Stimulated activated CD8-positive, alpha-beta memory T cell treated with anti-CD3 and anti-CD28 coated beads, Interleukin-2, amount 100 ng/mL, for 1 hour (primary cell): ENCODE measurements at places on chromosomes 2 and 18.

DNA sequence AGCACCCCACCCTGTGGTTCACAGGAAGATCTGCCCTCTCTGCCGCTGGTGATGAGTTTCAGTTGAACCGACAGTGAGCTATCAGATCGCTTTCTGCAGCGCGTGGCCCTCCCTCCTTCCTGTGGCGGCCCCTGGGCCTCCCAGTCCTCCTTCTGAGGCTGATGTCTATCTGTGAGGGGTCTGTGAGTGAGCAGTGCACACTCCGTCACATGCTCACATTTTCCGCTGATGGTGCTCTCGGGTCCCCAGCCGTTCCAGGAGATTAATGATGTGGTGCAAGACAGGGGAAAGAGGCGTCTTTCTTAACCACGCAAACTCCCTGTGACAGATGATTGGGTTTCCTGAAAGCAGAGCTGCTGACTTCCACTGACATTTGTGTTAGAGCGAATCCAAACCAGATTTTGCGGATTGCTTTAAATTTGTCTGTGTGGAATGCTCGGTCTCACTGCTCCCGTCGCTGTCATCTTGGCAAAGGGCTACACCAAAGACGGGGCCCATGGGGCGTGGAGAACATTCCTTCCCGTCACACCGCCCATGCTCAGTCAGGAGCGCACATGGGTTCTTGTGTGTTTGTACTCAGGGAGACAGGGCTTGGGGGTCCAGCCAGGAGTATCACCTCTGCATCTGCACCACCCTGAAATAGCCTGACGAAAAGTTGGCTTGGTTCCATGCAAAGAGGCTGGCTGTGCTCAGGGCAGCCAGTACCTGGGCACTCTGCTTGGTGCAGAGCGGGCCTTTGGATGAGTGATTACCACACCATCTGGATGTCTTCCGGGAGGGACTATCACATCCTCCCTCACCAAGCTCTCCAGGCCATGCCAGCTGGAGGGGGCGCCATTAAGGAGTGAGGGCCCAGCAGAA, 154.7 kb upstream of the HS6ST1 start:
- DNase-seq = peak; percentile 2

DNA sequence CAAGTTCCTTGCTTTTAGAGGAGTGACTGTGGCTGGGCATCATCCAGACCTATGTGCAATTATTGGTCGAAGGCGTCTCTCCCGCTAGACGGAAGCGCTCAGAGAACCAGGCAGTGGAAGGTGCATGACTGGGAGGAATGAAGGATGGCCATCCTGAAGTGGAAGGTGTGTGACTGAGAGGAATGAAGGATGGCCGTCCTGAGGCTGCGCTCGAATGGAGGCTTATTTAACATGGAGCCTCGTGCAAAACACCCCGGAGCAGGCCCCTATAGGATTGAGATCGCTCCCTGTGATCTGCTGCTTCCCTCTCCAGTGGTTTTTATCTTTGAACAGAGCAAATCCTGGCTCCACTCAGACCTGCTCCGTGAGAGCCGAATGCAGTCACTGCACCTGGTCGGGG, 140.2 kb upstream of the ID2 start:
- DNase-seq = no peak

- no peak for DNase-seq
Measured at GRCh38 chr18:47767699-47768098, 162.8 kb downstream of the SMAD2 start.

- DNase-seq = no peak
Measured at GRCh38 chr2:178943745-178944144, 106.2 kb downstream of the CCDC141 start.

DNA sequence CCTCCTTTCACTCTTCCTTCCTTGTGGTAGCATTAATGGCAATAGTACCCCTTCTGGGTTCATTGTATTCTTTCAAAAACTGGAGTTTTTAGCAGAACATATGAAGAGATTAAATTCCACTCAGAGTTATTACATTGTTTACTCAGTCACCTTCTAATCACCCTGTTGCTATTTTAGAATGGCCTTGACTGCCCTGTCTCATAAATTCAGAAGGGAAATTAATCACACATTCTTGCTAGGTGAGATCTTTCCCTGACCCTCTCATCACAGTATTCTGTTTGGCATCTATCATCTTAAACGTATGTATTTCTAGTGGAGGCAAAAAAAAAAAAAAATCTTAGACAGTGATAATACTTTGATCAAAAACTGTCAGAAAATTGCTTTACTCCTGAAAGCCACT, 760.4 kb downstream of the ADCYAP1 start:
- no peak for DNase-seq
